ENCODE measurements at places on chromosomes 2 and 18. TPM values are rescaled to one million over a fixed set of nuclear protein-coding genes. Genes with fewer than 3 reads are reported as not detected.

Gene SOWAHC
- 6.2 TPM for total RNA-seq

Gene PCARE
- not detected for total RNA-seq

Gene NCKAP5
- 0.96 TPM for total RNA-seq

Gene NT5DC4
- not detected for total RNA-seq

Gene ALMS1
- 15.9 TPM for total RNA-seq

Gene PMS1
- total RNA-seq: 26.7 TPM

Gene C2orf92
- total RNA-seq: 2.0 TPM

Gene NCK2
- total RNA-seq: 39.2 TPM

Gene PDE1A
- 1.7 TPM for total RNA-seq

Gene HNMT
- total RNA-seq: 6.2 TPM

Gene ASIC4
- not detected for total RNA-seq

Gene SERPINB4
- total RNA-seq: not detected

Gene GCG
- not detected for total RNA-seq

Gene CNDP1
- not detected for total RNA-seq

Gene SKA1
- 6.9 TPM for total RNA-seq

Gene GLI2
- 0.19 TPM for total RNA-seq

Gene SP140L
- 15.4 TPM for total RNA-seq

Gene RGPD4
- not detected for total RNA-seq

Gene RTP5
- total RNA-seq: not detected

Gene RIOK3
- 83.1 TPM for total RNA-seq

Gene RAB17
- total RNA-seq: 9.5 TPM

Gene PCGF1
- total RNA-seq: 14.0 TPM

Gene SPIRE1
- 37.7 TPM for total RNA-seq

Gene STRADB
- 20.3 TPM for total RNA-seq

Gene VWC2L
- not detected for total RNA-seq

Gene ALKAL2
- not detected for total RNA-seq

Gene TMEM127
- 41.2 TPM for total RNA-seq

Gene PSMA8
- total RNA-seq: not detected

Gene PPIG
- 28.4 TPM for total RNA-seq

Gene CRIM1
- total RNA-seq: 1,217 TPM

Gene HOXD13
- not detected for total RNA-seq

Gene DCC
- not detected for total RNA-seq

Gene DNPEP
- 57.2 TPM for total RNA-seq

Gene CCBE1
- total RNA-seq: 3.3 TPM

Gene SSB
- 98.4 TPM for total RNA-seq

All from vein endothelial cell (primary cell).